ENCODE measurements at places on chromosomes 1 and 21.
A peak's percentile ranks its signal among the peaks of the same experiment; 100 is the strongest.

- DNase-seq, result no peak
Measured at GRCh38 chr21:39004634-39005501, 178.4 kb downstream of the PSMG1 start.

GRCh38 chr1:107363154-107363553 is 222.3 kb downstream of the NTNG1 start:
- no peak for DNase-seq

DNA sequence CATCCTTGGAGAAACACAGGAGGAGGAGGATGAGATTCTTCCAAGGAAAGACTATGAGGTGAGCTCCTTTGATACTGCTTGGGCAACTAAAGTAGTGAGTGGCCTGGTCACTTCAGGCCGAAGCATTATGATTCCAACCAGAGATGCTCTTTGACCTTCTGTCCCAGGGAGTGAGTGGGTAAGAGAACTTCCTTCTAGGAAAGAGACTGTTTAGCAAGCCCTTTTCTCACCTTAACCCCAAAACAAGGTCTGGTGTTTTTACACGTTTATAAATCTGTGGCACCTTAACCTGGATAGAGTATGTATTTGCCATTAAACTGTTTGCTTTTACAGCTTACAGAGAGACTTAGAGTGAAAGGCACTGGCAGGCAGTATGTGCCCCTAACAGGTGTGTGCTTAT is 1.1 kb downstream of the CLCN6 start:
- no peak for DNase-seq

DNA sequence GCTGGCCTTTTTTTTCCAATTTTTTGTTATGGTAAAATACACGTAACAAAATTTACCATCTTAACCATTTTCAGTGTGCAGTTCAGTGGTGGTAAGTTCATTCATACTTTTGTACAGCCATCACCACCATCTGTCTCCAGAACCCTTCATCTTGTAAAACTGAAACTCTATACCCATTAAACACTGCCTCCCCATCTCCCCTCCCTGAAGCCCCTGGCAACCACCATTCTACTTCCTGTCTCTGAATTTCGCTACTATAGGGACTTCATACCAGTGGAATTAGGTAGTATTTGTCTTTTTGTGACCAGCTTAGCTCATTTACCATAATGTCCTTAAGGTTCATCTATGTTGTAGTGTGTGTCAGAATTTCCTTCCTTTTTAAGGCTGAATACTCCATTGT is 8.7 kb downstream of the PKNOX1 start:
- no peak for DNase-seq

GRCh38 chr1:186772228-186772627 is 56.5 kb upstream of the PLA2G4A start:
- DNase-seq, result no peak

DNA sequence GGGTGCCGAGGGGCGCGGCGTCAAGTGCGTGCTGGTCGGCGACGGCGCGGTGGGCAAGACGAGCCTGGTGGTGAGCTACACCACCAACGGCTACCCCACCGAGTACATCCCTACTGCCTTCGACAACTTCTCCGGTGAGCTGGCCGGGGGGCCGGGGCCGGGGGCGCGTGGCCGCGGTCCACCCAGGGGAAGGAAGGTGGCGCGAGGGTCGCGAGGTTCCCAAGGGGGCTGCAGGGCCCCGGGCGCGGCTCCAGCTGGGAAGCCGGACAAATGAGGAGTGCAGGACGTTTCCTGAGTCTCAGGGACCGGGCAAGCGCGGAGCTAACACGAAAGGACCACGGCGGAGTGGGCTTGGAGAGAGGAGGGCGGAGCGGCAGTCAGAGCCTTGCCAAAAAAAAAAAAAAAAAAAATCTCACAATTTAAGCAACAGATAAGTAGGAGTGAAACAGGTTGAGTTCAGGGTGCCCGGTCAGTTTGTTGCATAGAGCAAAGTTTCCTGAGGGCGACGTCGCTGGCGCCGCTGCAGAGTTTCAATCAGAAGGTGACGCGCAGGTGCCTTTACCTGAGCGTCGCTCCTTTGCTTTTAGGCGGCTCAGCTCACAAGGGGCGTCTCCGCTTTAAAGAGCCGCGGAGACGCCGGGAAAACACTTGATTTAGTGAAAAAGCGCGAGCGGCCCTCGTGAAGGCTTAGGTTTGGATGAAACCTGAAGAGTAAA is 750 bp downstream of the RHOU start:
- no peak for DNase-seq

DNA sequence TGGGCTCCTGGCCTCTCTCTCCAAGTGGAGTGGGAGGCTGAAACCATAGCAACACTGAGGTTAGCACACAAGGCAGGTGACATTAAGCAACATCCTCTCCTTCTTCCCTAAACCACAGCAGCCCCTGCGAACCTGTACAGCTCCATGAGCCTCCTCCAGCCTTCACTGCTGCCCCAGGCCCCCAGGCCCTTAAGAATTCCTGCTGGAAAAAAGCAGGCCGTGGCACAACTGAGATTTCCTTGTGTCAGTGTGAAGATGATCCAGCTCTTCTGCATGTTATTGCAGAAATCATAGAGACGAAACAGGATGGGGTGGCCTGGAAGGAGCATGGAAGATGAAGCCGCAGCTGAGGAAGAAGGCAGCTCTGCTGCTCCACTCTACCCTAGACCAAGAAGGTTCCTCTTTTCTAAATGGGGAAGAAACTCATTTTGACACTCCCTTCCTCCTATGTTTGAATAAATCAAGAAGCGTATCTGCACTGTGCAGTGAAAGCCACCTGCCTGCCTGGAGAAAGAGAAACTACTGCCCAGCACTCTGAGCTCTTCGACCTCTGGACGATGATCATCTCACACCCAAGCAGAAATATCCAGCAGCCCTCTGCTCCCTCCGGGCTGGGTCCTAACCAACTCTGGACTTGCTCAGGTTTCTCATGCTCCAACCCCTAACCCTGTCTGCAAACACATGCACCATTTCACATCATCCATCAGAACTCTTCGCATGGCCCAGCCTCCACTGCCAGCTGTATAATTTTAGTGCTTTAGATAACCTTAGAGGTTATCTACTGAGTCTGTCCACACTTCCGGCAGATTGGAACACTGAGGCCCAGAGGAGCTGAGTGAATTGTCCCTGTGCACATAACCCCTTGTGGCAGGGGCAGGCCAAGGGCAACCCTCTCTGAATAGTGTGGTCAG is 20.7 kb downstream of the SH3BP5L start:
- DNase-seq, result no peak

GRCh38 chr1:38804062-38804886 is 55.3 kb downstream of the RRAGC start:
- no peak for DNase-seq

GRCh38 chr1:108067884-108068540 is 103.0 kb upstream of the VAV3 start:
- no peak for DNase-seq

- DNase-seq, result no peak
Measured at GRCh38 chr1:196774603-196775002, at the start of gene CFHR3. Gene CFHR3, plus strand, starts transcription at chr1:196774840. Its CDS starts 47 bp downstream, at chr1:196774887.

DNA sequence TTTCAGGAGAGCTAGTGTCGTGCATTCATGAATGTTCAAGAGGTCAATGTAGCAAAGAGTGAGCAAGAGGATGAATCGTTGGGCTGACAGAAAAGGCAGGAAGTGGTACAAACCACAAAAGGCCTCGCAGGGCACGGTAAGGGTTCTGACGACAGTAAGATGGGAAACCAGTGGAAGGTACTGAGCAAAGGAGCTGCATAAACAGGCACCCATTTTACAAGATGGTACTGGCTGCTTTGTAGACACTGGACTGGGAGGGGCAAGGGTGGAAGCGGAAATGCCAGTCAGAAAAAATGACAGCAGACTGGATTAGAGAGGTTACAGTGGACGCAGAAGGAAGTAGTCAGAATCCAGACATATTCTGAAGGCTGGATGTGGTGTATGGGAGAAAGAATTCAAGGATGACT is 123.5 kb downstream of the PTPN14 start:
- DNase-seq, result peak; percentile 93

DNA sequence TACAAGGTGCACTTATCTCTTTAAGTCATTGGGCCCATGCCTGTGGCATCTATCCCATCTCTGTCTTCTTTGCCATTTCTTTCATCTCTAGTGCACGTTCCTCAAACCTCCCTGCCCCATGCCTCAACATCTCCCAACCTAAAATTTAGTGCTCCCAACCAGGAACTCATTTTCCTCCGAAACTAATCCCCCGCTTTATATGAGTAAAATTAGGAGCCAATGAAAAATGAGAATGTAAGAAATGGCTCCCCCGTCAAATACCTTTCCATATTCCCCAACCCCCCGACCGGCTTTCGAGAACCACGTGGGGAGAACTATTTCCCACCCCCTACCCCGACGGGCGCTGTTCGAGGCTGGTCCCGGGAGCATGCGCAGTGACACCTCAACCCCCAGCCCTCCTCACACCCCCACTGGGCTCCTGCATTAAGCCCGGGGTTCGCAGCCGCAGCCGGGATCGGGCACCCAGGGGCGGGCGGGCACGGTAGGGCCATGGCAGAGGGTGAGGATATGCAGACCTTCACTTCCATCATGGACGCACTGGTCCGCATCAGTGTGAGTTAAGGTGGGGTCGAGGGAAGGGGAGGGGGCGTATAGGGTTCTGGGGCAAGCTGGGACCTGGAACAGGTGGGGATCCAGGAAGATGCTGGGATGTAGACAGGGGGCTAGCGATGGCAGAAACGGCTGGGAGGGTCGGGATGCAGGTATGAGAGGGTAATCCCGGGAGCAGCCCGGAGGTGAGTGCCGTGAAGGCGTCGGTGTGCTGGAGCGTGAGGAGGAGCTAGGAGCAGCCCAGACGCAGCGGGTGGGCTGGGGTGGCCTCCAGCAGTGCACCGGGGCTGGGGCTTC is at the start of gene TRIM46:
Gene TRIM46 (plus strand): TSS at position 372 of the 846 bp plus-strand sequence. CDS start 118 bp downstream, at position 490.
- DNase-seq, result no peak

- DNase-seq, result no peak
Measured at GRCh38 chr1:26160527-26161414, 1.9 kb downstream of the FAM110D start.

- DNase-seq, result no peak
Measured at GRCh38 chr1:12053752-12054548, 9.2 kb upstream of the TNFRSF8 start.

DNA sequence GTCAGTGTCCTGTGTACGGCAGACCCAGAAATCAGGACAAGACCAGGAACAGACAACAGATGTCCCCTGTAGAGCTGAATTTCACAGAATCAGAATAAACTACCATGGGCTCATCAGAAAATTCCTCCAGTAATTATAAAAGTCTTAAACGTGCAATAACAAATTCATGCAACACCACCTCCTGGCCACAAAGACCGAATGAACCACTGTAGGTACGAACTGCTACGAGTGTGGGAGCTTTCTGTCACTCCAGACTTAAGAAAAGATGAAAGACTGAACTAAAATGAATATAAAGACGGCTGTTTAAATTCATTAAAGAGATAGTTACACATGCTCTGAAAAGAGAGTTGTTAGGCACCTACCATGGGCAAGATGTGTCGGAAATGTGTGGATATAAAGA is 333.5 kb downstream of the RRAGC start:
- no peak for DNase-seq

- DNase-seq, result no peak
Measured at GRCh38 chr1:40036574-40036973, 4.0 kb upstream of the CAP1 start.

- no peak for DNase-seq
Measured at GRCh38 chr1:164557270-164557669, 1.7 kb upstream of the PBX1 start.

Measured in non-pigmented ciliary epithelial cell (primary cell).